Cortex of kidney (tissue), 1 donor: ENCODE measurements at places on chromosomes 1 and 21.

DNA sequence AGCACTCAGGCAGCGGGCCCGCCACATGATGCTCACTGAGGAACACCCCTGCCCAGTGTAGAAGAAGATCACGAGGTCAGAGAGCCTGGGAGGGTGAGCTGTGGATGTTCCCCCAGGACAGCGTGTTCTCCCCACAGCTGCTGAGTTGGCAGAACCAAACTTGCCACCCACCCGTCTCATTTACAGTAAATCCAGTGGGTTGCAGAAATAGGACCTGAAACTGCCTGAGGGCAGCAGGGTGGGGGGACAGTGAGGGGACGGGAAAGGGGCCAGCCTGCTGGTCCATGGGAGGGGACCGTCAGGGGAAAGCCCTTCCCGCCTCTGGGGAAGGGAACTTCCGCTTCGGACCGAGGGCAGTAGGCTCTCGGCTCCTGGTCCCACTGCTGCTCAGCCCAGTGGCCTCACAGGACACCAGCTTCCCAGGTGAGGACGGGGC, at the start of gene C1QB:
TSS of gene C1QB (plus strand) at position 356 of the 436 bp plus-strand sequence. CDS start 6,227 bp downstream, outside the sequence.
- no peak for DNase-seq

- DNase-seq: no peak
Observed at GRCh38 chr1:245715970-245716369, 561.2 kb downstream of the KIF26B start.

DNA sequence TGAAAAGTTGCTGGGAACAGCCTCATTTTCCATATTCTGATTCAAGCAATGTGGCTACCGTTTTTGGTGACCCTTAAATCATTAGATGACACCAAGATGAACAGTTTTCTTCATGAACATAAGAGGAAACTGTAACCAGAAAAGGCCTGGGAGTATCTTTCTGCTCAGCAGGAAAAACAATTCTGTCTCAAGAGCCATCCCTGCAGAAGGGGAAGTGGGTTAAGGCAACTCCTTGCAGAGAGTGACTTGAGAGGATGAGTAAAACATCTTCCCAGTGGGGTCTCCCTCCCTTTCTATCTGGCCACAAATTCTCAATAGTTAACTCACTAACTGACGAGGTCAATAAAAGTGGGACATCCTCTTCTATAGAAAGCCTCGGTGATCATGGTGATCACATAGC, 187.6 kb upstream of the NRIP1 start:
- DNase-seq: no peak

- DNase-seq: no peak
Observed at GRCh38 chr1:161849518-161849917, 83.4 kb downstream of the ATF6 start.

DNA sequence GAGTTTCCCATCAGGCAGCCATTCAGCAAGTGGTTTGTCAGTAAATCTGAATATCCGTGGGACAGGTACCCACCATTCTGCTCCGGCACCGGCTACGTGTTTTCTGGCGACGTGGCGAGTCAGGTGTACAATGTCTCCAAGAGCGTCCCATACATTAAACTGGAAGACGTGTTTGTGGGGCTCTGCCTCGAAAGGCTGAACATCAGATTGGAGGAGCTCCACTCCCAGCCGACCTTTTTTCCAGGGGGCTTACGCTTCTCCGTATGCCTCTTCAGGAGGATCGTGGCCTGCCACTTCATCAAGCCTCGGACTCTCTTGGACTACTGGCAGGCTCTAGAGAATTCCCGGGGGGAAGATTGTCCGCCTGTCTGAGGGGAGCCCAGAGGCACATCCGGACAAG, 48.4 kb downstream of the B3GALT5 start:
- DNase-seq: no peak

GRCh38 chr1:34013958-34014737, 150.3 kb downstream of the HMGB4 start:
- no peak for DNase-seq

GRCh38 chr1:63916485-63917360, 142.9 kb downstream of the ROR1 start:
- no peak for DNase-seq

DNA sequence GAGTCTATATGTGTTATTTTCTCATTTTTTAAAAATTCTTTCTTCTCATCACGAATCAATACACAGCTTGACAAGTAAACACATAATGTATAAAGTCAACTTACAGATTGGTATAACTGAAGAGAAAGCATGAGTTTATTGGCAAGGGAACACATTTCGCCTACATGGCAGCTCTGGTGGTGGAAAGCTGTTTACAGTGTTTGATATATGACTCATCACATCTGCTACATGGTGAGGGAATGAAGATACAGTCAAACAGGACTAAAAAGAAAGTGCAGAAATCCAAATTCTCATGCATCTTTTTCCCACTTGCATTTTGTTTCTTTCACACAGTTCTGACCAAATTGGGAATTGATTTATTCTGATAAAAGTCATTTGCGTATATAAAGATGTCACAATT, 122.2 kb upstream of the ADGRL4 start:
- DNase-seq: no peak

DNA sequence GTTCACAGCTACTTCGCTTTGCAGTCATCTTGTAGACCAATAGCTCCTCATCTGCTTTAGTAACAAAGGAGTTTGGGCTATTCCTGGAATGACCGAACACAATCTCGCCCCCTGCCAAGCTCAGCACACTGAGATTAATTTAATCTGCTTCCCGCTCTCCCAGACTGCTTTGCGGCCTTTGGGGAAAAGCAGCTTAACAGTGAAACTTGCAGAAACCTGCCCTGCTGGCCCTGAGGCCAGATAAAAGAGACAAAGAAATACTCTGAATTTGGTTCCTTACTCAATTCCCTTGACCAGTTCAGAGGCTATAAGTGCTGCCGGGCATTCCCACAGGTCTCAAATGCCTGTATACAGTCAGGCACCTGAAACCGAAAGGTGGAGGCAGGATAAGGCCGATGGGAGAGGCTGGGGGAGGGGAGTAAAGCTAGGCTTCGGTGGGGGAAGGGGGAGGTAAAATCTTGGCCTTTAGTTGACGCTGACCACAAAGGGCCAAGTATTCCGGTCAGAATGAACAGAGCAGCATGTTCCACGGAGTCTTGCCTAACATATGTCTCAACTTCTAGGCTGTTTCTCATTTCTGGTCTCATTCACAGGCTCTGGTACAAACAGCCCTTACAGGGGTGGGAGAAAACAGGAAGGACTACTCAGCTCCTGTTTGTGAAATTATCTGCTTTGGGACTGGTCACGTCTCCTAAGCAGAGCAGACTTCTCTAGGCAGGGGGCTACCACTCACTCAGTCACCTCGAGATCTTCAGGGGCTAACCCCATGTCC, 17.7 kb upstream of the A3GALT2 start:
- DNase-seq: no peak

DNA sequence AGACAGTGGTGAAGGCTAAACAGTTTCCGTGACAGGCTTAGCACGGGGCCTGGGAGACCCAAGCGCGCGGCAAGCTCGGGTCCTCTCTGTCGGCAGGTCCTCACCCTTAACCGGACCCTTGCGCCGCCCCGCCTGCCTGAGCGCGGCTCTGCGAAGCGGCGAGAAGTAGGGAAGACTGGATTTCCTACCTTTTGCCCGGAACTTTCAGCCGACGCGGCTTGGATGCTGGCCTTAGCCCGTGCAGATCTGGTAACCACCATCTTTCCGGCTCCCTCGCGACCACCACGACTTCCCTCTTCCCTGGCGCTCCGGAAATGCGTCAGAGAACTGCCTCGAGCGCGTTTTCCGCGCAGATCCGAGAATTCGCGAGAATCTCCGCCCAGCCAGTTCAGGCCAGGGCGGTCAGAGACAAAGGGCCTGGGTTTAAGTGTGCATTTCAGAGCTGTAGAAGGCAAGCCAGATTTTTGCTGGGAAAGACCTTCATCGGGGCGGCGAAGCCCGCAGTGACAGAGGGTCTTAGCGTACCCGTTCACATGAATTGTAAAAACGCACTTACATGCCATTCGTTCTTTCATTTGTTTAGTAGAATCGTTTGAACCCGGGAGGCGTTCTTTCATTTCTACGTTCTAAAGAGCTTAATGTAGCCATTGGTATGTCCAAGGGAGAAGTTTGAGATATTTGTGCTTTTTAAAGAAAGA, at the start of gene DNTTIP2:
TSS of gene DNTTIP2 (minus strand) at position 318 of the 698 bp plus-strand sequence. CDS start at position 260, 58 bp downstream.
- peak; percentile 9 for DNase-seq
